AG10803 (cell line): ENCODE measurements at places on chromosomes 16 and 17.
A peak's percentile ranks its signal among the peaks of the same experiment; 100 is the strongest.

- peak; percentile 41 for DNase-seq
Measured at GRCh38 chr16:80105160-80105559, 435.6 kb upstream of the DYNLRB2 start.

- DNase-seq: no peak
Measured at GRCh38 chr16:80046848-80047247, 446.3 kb upstream of the MAF start.

GRCh38 chr17:3630781-3631180 lies 5.3 kb downstream of the SHPK start:
- DNase-seq: no peak

GRCh38 chr17:62032480-62032879 lies 32.6 kb downstream of the MED13 start:
- no peak for DNase-seq

- DNase-seq: peak; percentile 13
Measured at GRCh38 chr17:78142119-78142861, 3.9 kb upstream of the C17orf99 start.

DNA sequence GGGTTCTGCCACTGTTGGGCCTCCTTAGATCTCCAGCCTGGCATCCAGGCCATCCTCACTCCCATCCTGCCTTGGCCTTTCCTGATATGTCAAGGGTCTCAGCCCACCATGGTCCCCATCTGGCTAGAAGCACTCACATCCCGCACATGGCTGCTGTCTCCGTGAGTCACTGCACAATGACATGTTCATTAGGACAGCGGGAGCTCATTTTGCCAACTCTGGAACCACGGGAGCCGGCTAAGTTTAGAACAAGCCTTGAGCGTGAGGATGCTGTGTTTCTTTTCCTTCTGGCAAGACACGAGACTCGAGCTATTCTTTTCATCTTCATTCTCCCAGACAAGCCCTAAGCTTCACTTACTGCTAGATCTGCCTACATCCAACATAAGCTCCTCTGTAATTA lies 65.7 kb upstream of the KSR1 start:
- DNase-seq: no peak

- peak; percentile 34 for DNase-seq
Measured at GRCh38 chr16:54031107-54031760, 255.4 kb downstream of the IRX3 start.

- no peak for DNase-seq
Measured at GRCh38 chr16:20320178-20320577, 7.1 kb downstream of the GP2 start.

DNA sequence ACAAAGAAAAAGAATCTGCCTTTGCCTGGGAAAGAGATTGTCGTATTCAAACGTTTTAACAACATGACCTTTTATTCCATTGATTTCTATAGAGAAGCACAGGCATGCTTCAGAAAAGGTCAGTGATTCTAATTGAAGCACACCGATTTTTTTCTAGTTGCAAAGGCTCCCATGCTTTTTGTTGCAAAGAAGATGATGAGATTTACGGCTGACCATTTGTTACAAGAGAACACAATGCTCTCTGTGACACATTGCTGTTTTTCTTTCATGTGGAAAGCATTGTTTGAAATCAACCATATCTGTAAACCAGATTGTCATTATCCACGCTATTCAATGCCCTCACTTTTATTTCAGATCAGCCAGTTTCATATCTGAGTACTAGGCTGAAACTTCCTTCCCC lies 99.8 kb downstream of the NLK start:
- DNase-seq: no peak
